T1000 (cell line): ENCODE measurements at places on chromosomes 7 and 10.

GRCh38 chr10:71348850-71349249 lies 29.8 kb downstream of the SLC29A3 start:
- DNase-seq, result no peak

DNA sequence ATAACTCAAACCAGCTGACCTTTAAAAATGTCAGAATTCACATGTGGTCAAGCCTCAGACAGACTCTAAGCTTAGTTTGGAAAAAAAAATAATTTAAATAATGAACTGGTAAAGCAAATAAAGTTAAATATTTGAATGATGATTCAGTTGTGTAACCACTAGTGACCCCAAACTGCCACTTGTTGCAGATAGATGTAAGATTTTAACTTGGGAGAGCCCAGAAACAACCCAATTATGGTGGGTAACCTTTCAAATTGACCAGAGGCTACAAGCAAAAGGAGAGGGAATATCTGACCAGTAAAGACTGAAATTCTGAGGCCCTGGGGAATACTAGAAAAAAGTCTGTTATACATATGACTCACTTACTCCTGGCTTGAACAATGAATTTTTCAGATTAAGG lies 268.1 kb downstream of the HPSE2 start:
- DNase-seq, result peak; percentile 25

DNA sequence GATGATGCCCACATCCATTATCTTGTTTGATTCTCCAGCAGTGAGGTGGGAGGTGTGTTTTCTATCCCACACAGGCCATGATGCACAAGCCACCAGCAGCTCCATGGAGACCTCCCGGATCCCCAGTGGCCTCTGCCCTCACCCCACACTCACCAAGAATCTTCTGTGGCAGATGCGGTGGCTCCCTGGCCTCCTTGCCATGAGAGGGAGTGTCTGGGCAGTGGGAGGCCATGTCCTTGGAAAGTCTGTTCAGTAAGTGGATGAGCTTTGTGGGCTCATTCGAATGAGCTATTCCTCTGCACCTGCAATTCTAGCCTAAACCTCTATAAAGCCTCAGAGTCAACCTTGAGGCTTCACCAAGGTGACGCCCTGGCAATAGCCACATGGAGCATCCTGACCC lies 243.8 kb downstream of the TCERG1L start:
- no peak for DNase-seq

GRCh38 chr7:130157700-130158099 lies 47.5 kb downstream of the TMEM209 start:
- no peak for DNase-seq

- no peak for DNase-seq
These were observed 321.9 kb downstream of the REEP3 start for GRCh38 chr10:63843107-63843506.

GRCh38 chr10:102410429-102411073 lies 8.0 kb downstream of the PSD start:
- no peak for DNase-seq

DNA sequence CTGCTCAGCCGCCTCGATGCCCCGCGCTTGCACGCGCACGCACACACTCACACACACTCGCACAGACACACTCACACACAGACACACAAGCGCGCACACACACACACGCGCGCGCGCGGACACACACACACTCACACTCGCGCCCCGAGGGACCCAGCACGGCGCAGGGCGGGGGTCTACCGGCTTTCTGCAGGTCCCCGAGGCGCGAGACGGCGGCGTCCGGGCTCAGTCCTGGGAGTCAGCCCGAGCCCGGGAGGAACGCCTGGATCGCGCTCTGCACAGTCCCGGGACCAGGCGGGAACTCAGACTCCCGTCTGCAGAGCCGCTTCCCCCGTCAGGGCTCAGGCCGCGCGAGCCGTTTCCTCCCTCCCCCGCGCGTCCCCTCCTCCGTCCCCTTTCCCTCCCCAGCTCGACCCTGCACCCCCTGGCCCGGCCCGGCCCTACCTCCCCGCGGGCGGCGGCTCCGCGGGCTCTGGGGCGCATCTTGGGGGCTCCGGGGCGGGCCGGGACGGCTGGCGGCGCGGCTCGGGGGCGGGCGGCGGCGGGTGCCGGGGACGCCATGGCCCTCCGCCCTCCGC lies 464 bp downstream of the DENND2A start:
- no peak for DNase-seq

DNA sequence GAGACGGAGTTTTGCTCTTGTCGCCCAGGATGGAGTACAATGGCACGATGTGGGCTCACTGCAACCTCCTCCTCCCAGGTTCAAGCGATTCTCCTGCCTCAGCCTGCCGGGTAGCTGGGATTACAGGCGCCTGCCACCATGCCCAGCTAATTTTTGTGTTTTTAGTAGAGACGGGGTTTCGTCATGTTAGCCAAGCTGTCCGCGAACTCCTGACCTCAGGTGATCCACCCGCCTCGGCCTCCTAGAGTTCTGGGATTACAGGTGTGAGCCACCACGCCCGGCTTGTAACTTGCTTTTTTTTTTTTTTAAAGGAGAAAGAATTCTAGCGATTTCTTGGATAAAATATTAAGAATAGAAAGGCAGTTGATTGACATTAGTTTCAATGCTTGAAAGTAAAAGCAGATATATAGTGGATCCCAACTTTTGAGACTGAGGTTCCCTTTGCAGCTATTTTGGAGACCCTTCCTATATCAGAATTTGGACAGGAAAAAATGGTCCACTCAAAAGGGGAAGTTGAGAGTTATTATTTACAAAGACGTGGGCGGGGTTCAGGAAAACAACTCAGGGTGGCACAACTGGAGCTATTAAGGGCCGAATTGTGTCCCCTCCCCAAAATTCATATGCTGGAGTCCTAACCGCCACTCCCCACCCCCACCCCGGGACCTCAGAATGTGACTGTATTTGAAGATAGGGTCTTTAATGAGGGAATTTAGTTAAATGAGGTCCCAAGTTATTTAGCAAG lies 1.3 kb upstream of the ERCC6 start:
- DNase-seq, result no peak

- DNase-seq, result no peak
These were observed 70.8 kb upstream of the MEOX2 start for GRCh38 chr7:15757041-15758000.

- DNase-seq, result no peak
These were observed 61.2 kb downstream of the SEMA3D start for GRCh38 chr7:85125651-85126131.

DNA sequence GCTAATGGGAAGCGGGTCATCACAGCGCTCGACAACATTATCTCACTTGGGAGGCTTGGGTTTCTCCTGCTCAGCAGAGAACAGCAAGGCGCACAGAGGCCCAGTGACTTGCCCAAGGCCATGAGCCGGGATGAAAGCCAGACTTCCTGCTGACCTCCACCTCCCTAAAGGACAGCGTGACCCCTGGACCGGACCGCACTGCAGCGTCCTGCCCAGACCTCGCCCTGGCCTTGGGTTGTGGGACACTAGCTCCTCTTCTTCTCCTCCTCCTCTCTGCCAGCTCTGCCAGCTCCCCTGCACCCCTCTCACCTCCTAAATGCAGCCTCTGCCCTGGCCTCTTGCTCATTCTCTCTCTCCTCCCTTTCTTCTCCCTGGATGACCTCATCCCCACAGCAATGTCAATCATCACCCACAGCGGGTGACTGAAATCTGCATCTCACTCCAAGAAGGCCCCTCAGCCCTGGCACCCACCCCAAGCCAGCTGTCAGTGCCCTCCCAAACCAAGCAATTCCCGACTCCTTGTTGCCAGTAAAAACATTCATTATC lies 19.4 kb downstream of the SPOCK2 start:
- no peak for DNase-seq

DNA sequence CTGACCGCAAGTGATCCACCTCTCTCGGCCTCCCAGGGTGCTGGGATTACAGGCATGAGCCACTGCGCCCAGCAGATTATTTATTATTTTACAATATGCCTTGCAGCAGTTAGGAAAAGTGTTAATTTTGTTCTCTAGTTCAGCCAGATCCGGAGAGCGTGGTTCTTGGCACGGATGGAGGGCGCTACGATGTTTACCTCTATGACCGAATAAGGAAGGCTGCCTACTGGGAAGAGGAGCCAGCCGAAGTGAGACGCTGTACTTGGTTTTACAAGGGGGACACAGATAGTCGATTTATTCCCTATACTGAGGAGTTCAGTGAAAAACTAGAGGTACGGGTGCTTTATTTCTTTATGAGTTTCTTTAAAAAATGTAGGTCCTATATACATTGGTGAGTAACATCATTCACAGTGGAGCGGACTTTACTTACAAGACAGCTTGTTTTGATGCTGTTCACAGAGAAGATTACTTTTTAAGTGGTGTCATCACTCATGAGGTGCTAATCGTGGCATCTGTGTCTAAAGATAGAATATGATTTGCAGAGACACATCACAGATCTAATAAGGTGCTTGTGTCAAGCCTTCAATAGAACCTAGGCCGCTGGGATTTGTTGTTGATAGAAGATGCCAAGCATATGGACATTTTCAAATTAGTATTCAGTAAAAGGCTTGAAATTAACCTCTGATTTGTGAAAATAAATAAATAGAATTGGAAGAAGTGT lies 11.6 kb downstream of the SEC23IP start:
- DNase-seq, result no peak

DNA sequence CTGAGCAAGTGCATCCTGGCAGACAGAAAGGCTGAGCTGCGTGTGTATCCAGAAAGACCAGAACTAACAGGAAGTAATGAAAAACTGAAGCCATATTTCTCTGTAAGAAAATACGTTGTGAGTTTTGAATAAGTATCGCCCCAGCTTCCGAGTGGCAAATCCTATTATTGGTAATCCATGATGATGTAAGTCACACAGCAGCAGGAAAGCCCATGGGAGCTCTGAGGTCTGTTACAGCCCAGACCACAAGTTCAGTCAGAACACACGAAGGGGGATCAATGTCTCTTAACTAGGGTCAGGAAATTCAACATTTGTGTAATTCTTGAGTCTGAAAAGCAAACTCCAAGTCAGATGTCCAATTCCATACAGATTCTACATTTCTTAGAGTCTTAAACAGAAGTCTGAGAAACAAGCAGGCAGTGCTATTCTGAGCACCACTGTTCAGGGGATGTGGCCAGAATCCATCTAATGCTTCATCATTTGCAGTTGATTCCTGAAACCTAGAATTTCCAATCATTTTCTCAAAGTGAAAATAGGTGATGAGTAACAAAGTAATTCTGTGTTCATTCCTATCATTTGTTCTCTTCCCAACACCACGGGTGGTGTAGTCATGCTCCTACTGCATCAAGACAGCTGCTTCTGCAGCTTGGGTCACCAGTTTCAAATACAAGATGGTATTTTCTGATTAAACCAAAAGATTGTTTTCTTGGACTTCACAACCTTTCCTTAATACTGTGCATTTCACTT lies at the start of gene LRIT2:
LRIT2 (minus strand) TSS at position 118 of the 747 bp plus-strand sequence; CDS start at position 94, 24 bp downstream.
- DNase-seq, result no peak

DNA sequence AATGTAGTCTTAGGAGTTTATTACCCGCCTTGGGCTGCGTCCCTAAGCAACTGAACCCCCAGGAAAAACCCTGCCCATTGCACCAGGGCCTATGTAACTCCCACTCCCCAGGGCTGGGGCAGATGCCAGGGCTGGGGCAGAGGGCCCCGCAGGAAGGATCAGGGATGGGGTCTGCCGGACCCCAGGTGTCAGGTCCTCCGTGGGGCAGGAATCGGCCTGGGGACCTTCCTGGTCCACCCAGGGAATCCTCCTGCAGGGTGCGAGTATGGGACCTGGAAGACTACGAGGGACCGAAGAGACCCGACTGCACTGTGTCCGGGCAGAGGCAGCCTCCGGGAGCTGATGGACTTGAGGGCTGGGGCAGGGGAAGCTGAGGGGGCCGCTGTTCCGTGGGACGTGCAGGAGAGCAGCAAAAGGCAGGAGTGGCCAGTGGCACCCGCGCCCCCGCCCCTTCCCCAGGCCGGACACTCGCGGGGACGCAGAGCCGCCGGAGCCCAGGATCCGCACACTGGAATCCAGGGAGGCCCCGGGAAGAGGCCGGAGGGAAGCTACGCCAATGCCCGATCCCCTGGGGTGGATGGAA lies 2.5 kb upstream of the ATP5MF start:
- DNase-seq, result no peak

GRCh38 chr7:140937702-140938264 lies 13.1 kb upstream of the BRAF start:
- DNase-seq, result no peak

GRCh38 chr10:4191354-4191753 lies 406.3 kb upstream of the KLF6 start:
- no peak for DNase-seq

- no peak for DNase-seq
These were observed 70.4 kb downstream of the GPR158 start for GRCh38 chr10:25245165-25245564.

GRCh38 chr7:118195837-118196474 lies 12.0 kb downstream of the LSM8 start:
- DNase-seq, result no peak

GRCh38 chr10:117163061-117163953 lies 25.2 kb upstream of the VAX1 start:
- no peak for DNase-seq

DNA sequence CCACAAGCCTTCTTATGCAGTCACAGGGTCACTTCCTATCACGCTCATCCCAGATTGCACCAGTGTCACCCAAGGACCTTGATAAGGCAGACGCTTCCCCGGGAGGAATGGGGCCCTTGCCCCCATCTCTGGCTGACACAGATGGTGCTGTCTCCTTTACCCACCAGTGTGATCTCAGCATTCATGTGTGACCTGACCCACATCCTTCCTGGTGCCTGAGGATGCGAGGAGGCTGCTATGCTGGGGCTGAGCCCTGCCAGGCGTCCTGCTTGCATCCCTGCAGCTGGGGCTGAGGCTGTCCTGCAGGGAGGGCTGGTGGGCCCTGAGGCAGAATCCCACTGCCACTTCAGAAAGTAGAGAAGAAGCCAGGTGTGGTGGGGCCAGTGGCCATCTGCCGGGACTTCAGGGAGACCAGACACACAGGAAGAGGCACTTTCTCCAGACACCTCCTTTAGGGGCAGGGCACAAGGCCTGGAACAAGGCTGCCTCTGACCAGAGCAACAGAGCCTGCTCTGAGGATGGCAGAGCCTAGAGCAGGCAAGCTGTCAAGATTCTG lies 35.3 kb downstream of the RASGEF1A start:
- DNase-seq, result no peak

DNA sequence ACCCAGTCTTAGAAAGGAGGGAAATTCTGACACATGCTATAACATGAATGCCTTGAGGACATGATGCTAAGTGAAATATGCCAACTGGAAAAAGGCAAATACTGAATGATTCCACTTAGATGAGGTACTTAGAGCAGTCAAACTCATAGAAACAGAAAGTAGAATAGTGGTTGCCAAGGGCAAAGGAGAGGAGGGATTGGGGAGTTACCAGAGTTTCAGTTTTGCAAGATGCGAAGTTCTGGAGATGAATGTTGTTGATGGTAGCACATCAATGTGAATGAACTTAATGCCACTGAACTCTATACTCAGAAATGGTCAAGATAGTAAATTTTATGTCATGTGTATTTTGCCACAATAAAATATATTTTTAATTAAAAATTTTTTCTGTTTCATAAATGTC lies 38.9 kb downstream of the DRGX start:
- DNase-seq, result no peak
